Activated CD8-positive, alpha-beta T cell treated with anti-CD3 and anti-CD28 coated beads, Interleukin-2, amount 10 ng/mL, durations not matched to agents 7 days and 5 days (primary cell): ENCODE measurements at places on chromosomes 1 and 21.
A peak's percentile ranks its signal among the peaks of the same experiment; 100 is the strongest.

GRCh38 chr1:41683681-41684500 is 199.4 kb upstream of the EDN2 start:
- peak; percentile 66 for DNase-seq

GRCh38 chr1:4755864-4756504 is 101.6 kb downstream of the AJAP1 start:
- no peak for DNase-seq

GRCh38 chr21:36229181-36229580 is 72.6 kb downstream of the DOP1B start:
- no peak for DNase-seq

DNA sequence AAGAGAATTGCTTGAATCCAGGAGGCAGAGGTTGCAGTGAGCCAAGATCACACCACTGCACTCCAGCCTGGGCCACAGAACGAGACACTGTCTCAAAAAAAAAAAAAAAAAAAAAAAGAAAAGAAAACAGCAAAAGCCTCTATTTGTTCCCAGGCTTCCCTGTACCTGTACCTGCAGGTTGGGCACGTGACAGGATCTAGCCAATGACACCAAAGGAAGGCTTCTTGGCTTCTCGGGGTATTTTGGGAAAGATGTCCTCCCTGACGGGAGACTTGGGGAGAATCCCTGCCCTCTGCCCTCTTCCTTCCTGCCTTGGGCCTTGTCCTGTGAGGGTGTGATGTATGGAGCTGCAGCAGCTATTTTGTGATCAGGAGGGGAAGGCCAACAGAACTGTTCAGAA is 22.8 kb downstream of the TMCO4 start:
- no peak for DNase-seq

DNA sequence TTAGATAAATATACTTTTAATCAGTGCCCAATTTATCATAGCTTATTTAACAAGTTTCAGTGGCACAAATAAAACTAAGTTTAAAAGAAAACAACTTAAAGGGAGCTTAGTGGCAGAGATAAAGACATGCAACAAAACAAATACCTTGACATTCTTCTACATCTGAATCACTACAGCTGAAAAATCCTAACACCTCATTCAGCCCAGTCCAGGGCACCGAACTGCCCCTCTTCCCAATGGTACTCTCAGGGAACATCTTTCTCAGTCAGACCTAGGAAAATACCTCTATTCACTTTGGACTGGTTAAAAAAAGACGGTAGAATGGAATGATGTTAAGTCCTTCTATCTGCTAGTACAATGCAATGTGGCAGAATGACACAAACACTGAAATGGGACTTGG is 8.3 kb downstream of the OTUD7B start:
- DNase-seq, result no peak

DNA sequence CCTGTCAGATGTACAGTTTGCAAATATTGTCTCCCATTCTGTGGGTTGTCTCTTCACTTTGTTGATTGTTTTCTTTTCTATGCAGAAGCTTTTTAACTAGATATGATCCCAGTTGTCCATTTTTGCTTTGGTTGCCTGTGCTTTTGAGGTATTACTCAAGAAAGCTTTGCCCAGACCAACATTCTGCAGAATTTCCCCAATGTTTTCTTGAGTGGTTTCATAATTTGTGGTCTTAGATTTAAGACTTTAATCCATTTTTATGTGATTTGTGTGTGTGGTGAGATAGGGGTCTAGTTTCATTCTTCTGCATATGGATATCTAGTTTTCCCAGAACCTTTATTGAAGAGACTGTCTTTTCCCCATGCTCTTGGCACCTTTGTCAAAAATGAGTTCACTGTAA is 116.9 kb downstream of the DUSP10 start:
- no peak for DNase-seq

GRCh38 chr1:166570954-166571353 is 268.3 kb upstream of the POGK start:
- DNase-seq, result no peak

DNA sequence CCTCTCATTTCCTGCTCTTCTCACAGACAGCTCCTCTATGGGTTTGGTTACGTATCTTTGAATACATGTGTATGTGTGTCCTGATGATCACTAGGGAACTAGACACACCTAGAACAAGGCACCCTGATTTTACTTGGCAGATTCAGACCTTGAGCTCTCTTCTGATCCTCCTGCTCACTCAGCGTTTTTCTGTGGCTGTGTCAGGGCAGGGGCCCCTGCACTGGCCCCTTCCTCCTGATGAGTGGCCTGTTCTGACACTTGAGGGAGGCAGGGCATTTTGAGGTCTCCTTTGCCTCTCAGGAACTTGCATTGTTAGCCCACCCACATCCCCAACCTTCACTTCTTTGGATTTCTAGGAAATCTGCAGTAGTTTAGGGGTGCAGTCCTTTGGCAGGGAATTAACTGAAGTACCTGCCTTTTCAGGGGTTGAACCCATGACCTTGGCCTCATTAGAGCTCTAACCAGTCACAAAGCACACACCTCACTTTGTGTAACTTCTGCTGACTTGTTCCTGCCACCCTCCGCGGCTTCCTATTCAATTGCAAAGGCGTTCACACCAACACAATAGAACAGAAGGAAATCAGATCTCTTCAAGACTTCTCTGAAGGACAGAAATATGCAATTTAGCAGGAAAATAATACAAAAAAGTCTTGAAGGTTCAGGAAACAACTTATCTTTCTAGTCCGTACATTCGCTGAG is 8.8 kb downstream of the SMYD2 start:
- no peak for DNase-seq

- no peak for DNase-seq
Observed at GRCh38 chr1:3194760-3195479, 125.9 kb downstream of the PRDM16 start.

GRCh38 chr1:36572142-36572715 is 89.5 kb upstream of the CSF3R start:
- no peak for DNase-seq

DNA sequence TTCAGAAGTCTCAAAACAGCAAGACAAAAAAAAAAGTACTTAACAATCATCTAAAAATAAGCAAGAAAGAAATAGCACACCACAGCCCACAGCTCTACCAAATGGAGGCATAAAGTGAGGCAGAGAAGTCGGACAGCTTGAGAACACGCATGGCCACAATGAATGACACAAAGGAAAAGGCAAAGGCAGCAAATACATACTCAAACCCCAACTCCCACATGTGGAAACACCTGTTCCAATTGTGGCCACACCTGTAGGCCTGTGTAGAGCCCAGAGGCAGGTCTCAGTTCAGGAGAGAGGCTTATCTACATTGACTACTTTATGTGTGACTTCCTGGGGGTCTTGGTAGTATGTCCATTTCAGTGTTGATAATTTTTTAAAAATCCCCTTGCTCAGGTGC is 543.5 kb downstream of the LMO4 start:
- no peak for DNase-seq

DNA sequence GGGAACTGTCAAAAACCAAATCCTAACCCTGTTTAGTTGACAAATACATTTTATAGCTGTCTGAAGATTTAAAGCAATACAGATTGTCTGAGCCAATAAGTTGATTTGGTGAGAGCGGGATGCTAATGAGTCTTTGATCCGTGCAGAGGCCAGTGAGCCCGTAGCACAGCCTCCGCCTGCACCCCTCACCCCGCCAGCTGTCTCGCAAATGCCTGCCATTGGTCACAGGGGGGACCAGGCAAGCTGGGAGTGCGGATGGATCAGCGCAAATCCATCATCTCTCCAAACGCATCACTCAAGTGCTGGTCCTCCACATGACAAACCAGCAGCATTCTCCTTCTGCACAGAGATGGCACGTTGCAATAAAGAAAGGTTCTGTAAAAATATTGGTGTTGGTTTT is 51.0 kb downstream of the ZBTB18 start:
- DNase-seq, result no peak

GRCh38 chr1:21955501-21956281 is 18.6 kb upstream of the HSPG2 start:
- DNase-seq, result peak; percentile 42

- no peak for DNase-seq
Observed at GRCh38 chr1:220918285-220918951, 39.2 kb downstream of the HLX start.

DNA sequence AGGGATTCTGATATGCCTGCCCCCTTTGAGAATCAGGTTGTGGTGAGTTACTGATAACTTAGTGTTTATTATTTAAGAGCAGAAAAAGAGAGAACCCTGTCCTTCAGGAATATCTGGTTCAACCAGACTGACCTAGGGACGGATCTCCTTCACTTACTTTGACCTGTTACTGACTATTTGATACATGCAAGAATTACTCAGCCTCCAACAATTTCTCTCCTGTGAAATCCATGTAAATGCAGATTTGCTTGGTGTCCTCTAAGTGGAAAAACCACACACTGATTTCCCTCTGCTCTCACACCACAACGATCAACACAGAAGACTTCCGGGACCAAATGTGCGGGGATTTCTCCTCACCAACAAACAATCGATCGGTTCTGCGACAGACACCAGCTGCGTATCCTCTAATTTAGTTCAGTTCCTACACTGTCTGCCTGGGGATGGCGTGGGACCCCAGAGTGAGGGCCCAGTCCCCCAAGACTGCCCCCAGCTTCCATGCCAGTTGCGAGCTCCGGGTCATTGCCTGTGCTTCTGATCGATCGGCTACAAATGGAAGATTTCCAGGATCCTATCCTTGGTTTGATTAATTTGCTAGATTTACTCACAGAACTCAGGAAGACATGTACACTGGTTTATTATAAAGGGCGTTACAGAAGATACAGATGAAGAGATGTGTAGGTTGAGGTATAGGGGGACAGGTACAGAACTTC is 51.7 kb downstream of the BACE2 start:
- DNase-seq, result no peak

GRCh38 chr1:95119273-95119672 is 2.1 kb downstream of the TLCD4 start:
- DNase-seq, result no peak

- DNase-seq, result no peak
Observed at GRCh38 chr1:73824065-73824464, 373.9 kb downstream of the LRRIQ3 start.

GRCh38 chr1:6188466-6188865 is 8.3 kb upstream of the CHD5 start:
- no peak for DNase-seq

DNA sequence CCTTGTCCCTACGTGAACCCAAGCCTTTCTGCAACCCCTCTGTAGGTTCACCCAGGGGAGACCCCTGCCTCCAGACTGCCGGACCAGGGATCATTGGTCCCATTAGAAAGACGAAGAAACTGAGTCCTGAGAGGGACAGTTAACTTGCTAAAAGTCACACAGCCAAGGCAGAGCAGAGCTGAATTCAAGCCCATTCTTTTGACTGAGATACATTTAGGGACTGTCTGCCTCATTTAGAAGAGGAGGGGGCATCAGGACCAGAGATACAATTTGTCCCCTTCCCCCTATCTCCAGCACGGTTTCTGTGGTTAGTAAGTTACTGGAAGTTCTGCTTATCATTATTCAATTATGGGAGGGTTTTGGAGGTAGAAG is 19.1 kb downstream of the KCNQ4 start:
- DNase-seq, result no peak

GRCh38 chr1:56494306-56494705 is 85.1 kb downstream of the PLPP3 start:
- DNase-seq, result no peak

DNA sequence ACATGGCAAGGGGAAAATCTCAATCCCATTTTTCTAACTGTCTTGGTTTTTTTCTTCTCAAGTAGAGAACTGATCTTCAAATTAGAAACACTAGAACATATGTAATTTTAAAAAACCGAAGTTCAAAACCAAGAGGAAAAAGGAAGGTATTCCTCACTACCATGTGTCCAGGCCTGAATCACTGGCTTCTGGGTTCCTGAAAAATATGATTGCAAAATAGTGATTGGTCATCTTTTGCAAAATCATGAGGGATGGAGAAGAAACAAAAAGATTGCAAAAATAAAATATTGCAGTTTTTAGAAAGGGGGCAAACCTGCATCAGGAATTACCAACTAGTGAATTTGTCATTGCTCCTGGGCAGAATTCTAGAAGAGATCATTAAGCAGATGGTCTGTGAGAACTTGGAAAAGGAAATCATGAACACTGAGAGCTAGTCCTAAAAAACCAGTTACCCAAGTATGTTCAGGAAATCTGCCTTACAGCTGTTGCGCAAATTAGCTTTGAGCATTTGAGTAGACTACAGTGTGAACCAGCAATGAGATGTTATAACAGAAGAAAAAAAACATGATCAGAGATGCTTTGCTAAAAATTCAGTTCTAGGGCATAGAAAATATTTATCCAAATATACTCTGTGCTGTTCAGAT is 49.4 kb downstream of the SPATA46 start:
- no peak for DNase-seq

DNA sequence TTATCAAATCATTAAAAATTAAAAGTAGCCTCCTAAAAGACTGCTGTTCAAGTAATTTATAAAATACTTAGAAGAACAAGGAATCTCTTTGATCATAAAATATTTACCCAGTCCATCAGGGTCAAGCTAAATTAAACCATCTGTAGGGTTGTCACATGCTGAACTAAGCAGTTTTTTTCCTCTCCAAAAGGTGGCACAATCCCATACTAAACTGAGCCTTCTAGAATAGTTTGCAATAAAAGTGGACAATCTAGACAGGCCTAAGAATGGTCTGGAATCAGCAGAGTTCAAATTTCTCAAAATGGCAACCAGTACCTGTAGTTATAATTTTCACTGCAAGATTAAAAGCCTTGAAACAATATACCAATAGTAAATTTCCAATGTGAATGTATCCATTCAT is 194.8 kb downstream of the EIF4G3 start:
- DNase-seq, result no peak

DNA sequence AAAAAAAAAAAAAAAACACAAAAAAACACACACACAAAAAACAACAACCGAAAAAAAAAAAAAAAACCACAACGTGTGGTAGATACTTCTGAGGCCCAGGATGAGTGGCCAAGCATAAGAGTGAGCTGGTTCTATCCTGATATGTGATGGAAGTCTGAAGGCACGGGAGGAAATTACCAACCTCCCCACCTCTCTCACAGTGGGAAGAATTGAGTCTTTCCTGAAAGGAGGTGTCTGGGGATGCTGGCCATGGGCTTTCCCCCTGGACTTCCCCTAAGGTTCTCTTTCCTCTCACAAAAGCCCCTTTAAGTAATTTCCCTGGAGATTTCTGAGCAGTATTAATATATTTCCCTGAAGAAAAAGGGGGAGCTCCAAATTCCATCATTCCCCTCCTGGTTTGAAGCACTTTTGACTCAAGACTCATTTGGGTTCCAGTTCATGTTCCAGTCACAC is 5.2 kb downstream of the TMCC2 start:
- DNase-seq, result no peak

DNA sequence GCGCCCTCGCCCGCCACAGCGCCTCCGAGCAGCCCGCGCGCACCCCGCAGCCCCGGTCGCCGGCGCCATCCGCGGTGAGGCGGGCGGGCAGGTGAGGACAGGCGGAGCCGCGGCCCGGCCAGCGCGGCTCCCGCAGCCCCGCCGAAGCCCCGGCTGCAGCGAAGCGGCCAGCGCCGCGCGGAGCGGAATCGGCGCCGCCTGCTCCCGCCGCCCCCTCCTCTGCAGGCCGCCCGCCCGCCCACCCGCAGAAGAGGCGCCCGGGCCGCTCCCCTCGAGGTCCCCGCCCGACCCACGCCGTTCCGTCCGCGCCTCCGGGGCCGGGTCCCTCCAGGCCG is 1.3 kb downstream of the PRDM16 start:
- DNase-seq, result no peak

GRCh38 chr1:169217636-169218035 is 111.1 kb downstream of the ATP1B1 start:
- DNase-seq, result no peak
